ENCODE measurements at places on chromosomes 7 and 10.

DNA sequence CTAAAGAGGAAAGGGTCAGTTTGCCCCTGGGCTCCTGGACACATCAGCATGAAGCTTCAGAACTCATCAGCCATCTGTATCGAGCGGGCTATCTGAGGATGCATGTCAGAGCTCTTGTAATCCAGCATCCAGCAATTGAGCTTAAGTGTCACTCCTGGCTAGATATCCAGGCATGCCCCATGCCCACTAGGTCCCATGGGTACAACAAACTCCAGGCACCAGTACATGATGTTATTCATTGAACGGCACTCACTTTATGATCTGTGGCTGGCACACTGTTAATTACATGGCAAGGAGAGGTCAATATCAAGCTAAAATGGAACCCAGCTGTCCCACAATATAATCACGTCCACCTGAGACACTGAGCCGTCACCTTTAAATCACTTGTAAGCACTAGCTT lies 274.2 kb downstream of the ELMO1 start:
- no peak overlapping the region for H3K27ac ChIP-seq
- H3K36me3 ChIP-seq, result no peaks in the 10 kb centered on the region
- no peaks in the 10 kb centered on the region for H3K27me3 ChIP-seq
- no peak for DNase-seq

DNA sequence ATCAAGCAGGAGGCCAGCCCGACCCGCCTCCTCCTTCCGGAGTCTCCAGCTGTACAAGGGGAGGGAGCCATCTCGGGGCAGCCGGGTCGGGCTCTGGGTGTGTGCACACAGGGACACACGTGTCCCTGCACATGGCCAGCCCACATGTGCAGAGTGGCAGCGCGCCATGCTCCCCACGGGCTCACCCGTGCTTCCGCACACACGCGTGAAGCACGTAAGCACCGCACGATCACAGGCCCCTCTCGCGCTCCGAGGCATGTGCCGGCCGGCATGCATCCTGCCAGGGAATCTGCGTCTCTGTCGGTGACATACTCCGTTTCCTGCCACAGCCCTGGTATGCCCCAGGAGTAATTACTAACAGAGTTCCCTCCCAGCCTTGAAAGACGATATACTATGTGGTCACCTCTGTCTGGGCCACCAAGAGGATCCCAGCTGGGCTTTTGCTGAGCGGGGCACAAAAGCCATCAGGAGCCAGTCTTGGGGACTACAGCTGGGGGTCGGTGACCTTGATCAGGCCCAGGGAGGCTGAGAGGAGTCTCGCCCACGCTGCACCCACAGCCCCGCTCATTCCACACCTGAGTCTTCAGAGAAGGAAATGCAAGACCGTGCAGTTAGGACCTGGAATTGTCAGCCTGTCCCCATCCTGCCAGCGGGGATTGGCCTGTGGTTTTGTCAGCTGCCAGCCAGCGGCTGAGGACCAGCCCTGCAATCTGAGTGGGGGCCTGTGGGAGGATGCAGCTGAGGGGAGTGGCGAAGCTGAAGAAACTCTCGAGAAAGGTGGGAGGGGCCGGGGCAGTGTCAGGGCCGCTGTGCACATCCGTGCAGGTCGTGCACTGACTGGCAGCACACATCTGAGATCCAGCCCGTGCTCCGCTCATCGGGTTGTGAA lies 11.0 kb upstream of the LFNG start:
- peak; percentile 97 for DNase-seq
- H3K36me3 ChIP-seq, result no peaks in the 10 kb centered on the region
- H3K4me1 ChIP-seq, result peaks cover 17% of the 10 kb centered on the region

- no peaks in the 10 kb centered on the region for H3K27me3 ChIP-seq
- peaks cover 33% of the 10 kb centered on the region for H3K36me3 ChIP-seq
- peaks cover 6% of the 10 kb centered on the region for H3K4me1 ChIP-seq
- no peak for DNase-seq
- H3K27ac ChIP-seq, result no peak overlapping the region
- no peak overlapping the region for H3K4me3 ChIP-seq
Observed at GRCh38 chr10:1043532-1043995, 5.4 kb downstream of the IDI1 start.

DNA sequence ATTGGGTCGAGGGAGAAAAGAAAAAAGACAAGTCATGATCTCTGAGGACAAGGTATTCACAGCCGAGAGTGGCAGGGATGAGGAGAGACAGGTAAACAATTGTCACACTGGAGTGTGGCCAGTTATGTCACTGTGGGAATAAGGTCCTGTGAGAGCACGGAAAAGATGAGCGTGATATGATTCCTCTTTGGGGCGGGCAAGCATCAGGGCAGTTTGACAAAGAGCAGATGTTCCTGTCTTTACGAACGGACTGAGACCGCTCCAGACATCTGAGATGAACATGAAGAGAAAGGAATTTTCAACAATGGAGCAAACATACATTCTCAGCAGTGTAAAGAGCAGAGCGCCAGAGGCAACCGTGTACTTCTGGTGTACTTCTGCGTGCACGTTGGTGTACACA lies 278.1 kb downstream of the DPP6 start:
- H3K27ac ChIP-seq, result no peak overlapping the region

- no peaks in the 10 kb centered on the region for H3K27me3 ChIP-seq
- no peaks in the 10 kb centered on the region for H3K36me3 ChIP-seq
- H3K4me3 ChIP-seq, result peak overlapping the region; percentile 91
Observed at GRCh38 chr10:102120991-102121738, 997 bp upstream of the LDB1 start.

DNA sequence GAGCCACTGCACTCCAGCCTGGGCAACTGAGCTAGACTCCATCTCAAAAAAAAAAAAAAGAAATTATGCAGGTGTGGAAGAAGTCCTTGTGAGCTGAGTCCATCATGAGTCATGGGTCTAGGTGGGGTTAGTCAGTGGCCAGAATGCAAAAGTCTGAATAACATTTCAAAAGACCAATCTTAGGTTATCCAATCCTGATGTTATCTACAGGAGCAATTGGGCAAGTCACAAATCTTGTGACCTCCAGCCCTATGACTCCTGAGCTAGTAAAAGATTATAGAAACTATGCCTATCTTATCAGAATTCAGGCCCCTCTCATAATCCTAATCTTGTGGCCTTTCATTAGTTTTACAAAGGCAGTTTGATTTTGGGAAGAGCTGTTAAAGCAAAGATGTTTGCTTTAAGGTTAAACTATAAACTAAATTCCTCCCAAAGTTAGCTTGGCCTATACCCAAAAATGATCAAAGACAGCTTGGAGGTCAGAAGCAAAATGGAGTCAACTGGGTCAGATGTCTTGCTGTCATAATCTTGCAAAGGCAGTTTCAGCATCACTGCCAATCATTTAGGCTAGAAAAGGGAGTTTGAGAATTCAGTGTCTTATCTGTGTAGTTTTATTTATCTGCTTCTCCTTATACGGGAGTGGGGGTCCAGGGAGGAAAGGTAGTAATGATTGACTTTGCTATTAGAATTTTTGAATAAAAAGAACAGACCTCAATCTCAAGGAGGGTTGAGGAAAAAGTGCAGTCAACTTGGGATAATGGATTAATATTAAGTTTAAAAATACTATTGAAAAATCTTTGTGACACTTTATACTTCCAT lies 71.2 kb upstream of the TRIM24 start:
- no peaks in the 10 kb centered on the region for H3K36me3 ChIP-seq
- DNase-seq, result no peak
- no peak overlapping the region for H3K27ac ChIP-seq
- H3K4me3 ChIP-seq, result no peak overlapping the region
- no peaks in the 10 kb centered on the region for H3K27me3 ChIP-seq

DNA sequence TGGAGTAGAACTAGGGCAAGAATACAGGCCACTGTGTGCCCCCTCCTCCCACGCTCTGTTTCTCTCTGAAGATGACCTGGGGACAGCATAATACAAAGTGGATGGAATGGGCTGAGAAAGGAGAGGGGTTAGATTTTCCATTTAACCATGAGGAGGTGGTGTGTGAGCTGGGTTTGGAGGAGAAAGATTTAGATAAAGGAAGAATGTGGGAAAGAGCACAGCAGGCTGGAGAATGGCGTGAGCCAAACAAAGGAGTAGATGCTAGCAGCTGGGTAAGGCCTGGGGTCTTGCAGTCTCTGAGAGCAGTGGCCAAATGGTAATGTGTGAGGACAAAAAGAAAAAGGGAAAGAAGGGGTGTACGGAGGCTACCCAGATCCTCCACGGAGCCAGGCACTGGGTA lies 8.6 kb downstream of the PNLIPRP2 start:
- H3K4me1 ChIP-seq, result no peaks in the 10 kb centered on the region
- DNase-seq, result no peak
- no peak overlapping the region for H3K27ac ChIP-seq
- no peaks in the 10 kb centered on the region for H3K27me3 ChIP-seq
- no peak overlapping the region for H3K4me3 ChIP-seq
- no peaks in the 10 kb centered on the region for H3K36me3 ChIP-seq

GRCh38 chr10:58414270-58415041 lies 29.2 kb downstream of the TFAM start:
- peaks cover 27% of the 10 kb centered on the region for H3K4me1 ChIP-seq
- no peaks in the 10 kb centered on the region for H3K36me3 ChIP-seq
- H3K27me3 ChIP-seq, result no peaks in the 10 kb centered on the region

DNA sequence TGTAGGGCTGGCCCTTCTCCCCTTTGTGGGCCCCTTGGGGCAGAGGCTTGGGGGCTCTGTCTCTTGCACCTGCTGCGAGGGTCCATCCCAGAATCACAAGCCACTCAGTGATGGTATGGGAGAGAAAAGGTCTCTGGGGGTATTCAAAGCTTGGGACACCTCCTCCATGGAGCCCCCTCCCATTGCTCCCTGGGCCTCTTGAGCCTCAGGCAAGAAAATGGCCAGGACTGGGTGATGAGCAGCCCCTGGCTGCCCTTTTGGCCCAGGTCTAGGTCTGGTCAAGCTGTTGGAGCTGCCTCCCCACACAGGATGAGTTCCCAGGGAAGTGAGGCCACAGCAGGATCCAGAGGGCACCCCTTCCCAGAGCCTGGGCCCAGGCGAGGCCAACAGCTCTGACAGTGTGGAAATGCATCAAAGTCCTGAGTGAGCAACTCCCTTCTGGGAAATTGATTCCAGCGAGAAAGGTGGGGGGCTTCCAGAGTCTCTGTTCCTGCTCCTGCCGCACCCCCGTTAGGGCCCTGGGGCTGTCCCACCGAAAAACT lies 3.4 kb upstream of the MYL7 start:
- DNase-seq, result peak; percentile 89
- H3K36me3 ChIP-seq, result no peaks in the 10 kb centered on the region
- peaks cover 15% of the 10 kb centered on the region for H3K27me3 ChIP-seq
- no peak overlapping the region for H3K27ac ChIP-seq
- no peak overlapping the region for H3K4me3 ChIP-seq

- peak; percentile 88 for DNase-seq
- H3K27me3 ChIP-seq, result no peaks in the 10 kb centered on the region
- H3K27ac ChIP-seq, result peak within 1 kb of the TSS; percentile 85
- no peaks in the 10 kb centered on the region for H3K36me3 ChIP-seq
- peaks cover 12% of the 10 kb centered on the region for H3K4me1 ChIP-seq
Observed at GRCh38 chr7:33062023-33062781, at the start of gene NT5C3A. Gene NT5C3A (minus strand): TSS chr7:33062776. CDS start chr7:33062705, 71 bp downstream.

DNA sequence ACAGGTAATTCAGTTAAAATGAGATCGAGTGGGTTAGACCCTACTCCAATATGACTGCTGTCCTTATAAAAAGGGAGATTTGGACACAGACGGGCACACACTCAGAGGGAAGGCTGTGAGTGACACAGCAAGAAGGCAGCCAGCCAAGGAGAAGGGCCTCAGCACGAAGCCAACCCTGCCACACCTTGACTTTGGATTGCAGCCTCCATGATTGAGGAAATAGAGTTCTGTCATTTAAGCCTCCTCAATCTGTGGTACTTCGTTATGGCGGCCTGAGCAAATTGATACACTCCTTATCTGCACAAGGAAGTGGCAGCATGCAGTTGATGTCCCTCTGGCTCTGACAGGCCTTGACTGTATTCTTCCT lies 43.8 kb downstream of the SH2D4B start:
- H3K4me3 ChIP-seq, result no peak overlapping the region
- no peaks in the 10 kb centered on the region for H3K27me3 ChIP-seq
- no peaks in the 10 kb centered on the region for H3K36me3 ChIP-seq
- H3K4me1 ChIP-seq, result no peaks in the 10 kb centered on the region
- no peak overlapping the region for H3K27ac ChIP-seq

GRCh38 chr7:53350241-53350640 lies 314.8 kb downstream of the POM121L12 start:
- no peak overlapping the region for H3K27ac ChIP-seq
- DNase-seq, result no peak
- H3K4me1 ChIP-seq, result no peaks in the 10 kb centered on the region
- H3K27me3 ChIP-seq, result no peaks in the 10 kb centered on the region
